SK-MEL-5 (cell line): ENCODE measurements at places on chromosomes 1 and 21.

DNA sequence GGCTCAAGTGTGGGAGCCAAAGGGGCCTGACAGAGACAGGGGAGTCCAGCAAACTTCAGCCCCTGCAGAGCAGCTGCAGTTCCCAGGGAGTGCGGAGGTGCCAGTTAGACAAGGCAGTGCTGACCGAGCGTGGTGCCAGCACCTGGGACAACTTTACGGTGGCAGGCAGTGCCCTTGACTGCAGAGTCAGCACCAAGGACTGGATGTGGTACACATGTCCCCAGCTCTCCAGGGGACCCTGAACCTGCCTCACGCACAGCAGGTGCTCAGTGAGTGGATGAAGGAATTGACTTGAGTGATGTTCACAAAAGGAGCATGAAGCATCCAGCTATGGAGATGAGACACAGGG, 296.5 kb downstream of the SIPA1L2 start:
- no peak for DNase-seq

GRCh38 chr1:19769211-19769932, 30.3 kb downstream of the TMCO4 start:
- DNase-seq: no peak

DNA sequence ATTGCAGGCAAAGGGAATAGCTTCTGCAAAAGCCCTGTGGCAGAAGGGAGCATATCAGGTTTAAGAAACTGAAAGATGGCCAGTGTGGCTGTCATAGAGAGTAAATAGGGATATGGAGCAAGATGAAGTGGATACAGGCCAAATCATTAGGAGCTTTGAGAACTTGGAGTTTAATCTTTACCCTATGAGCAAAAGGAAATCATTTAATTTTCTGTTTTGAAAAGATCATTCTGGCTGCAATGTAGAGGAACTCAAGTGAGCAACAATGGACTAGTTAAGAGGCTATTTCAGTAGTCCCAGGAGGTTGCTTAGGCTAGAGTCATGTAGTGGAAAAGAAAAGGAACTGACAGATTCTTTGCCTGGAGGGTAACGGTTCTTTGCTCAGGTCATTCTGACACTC, 47.2 kb downstream of the RAP1A start:
- DNase-seq: peak; percentile 20

DNA sequence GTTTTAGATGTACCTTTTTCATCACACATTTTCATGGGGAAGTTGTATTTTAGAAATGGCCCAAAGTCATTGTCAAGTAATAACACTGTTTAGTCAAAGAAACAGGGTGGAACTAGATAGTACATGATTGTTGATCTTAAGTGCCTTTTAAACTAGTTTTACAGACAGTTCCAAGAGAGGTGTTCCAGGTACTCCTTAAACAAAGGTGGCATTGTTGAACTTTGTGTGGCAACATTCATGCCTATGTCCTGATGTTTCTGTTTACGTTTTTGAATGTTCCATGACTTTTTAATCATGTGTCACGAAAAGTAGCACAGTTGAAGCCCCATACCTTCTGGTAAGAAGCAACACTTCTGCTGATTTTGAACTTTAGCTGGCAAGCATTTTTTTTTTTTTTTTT, 9.1 kb upstream of the SH3D21 start:
- DNase-seq: no peak

GRCh38 chr1:51551848-51552296, 32.8 kb upstream of the EPS15 start:
- no peak for DNase-seq

- no peak for DNase-seq
These were observed 2.1 kb upstream of the LCE2B start for GRCh38 chr1:152683846-152684245.

DNA sequence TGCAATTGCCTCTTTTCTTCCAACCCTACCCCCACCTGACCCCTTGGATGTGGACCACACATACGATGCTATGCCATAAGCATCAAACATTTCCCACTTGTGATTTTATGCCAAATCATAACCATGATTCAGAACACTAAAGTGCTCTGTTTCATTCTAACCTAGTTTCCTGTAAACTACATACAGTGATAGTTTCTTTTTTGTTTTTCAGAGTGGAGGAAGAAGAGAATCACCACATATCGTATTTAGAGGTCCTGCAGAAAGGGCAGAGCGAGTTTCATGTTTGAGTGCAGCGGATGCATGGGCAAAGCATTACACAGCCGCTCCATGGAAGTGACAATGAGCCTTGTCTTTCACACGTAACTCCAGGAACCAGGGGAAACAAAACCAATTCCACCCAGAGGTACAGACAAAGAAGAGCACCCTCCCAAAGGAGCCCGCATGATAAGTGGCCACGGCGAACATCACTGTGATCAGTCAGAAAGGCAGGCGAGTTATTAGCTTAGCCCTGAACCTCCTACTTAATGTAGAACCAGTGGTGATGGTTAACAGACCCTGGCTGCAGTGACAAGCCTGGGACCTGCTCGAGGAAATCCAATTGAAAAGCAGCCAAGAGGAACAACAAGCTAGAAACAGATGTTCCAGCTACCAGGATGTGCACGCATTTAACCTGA, 64.0 kb upstream of the ZNF281 start:
- DNase-seq: no peak

- no peak for DNase-seq
These were observed 54.0 kb upstream of the TMEM51 start for GRCh38 chr1:15099441-15100120.

DNA sequence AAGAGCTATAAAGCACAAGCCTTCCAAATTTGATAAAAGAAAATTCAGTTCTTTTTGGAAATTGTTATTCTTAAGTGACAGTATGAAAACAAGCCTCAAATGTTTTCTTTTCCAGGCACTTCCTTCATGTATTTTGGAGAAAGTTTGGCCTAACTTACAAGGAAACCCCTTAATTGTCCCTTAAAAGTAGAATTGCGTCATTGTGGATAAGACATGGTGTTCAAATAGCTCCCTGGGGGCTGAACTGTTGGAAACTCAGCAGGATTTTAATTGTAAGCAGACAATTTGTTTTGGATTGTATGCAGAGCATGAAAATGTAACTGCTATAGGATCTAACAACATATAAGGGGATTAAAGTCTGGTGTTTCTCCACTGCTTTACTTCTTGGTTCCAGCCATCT, 35.4 kb upstream of the FGGY start:
- DNase-seq: no peak

DNA sequence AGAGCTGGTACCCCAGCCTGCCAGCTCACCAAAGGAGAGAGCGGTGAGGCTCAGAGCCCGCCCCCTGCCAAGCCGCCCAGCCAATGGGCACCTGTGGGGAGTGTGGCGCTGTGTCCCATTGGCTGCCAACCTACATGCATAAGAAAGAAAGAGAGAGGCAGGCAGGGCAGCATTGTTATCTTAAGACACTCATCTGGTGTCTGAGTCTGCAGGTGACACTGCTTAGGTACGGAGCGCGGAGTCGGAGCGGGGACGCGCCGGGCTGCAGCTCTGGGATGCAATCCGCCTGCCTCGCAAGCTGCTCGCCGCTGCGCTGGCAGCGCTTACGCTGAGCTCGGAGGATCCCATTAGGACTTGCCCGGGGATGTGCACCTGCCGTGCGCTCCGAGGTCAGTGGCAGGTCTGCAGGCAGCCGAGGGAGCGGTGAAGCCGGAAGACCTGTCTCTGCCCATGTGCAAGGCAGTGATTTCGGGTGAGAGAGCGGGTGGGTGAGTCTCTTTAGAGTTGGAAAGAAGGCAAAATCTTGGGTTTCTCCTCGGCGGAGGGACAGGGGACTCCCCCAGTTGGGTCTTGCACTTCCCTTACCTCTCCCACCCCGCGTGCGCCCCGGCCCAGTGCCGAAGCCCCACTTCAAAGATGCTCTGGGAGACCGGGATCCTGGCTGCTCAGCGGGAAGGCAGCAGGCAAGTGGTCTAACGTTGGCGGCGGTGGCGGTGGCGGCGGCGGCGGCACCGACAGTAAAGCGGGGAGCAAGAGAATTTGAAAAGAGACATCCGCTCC, at the start of gene BRINP2:
BRINP2 (plus strand) TSS at position 203 of the 780 bp plus-strand sequence. CDS start 58,919 bp downstream, outside the sequence.
- peak; percentile 51 for DNase-seq

DNA sequence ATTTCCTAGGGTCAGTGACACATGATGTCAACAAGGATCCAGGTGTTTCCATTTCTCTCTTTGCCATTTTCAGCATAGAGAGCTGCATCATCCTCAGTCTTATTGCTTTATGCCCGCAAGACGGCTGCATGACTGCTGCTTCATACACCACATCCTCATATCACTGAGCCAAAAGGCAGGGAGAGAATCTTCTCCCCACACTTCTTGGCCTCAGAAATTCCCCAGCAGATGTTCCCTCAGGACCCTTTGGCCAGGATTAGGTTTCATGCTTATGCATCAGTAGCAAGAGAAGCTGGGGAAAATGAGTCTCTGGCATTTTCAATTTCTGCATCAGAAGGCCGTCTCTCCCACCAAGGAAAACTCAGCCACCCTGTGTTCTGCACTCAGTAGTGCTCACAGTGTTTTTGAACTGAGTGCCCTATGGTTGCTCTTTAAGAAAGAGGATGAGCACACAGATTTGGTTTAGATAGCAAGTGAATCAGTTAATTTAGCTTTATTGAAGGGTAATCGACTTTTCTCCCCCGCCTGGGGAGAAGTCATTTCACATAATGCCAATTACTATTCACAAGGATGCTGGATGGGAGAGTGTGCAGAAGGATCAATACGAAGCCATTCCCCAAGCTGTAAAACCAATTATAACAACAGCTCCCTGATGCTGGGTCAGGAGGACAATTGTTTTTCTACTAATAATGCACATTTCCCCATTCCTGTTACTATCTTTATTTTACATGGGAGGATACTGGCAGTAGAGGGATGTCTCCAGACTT, 360.2 kb downstream of the HHIPL2 start:
- no peak for DNase-seq

GRCh38 chr1:14371771-14372497, 226.6 kb upstream of the KAZN start:
- no peak for DNase-seq

DNA sequence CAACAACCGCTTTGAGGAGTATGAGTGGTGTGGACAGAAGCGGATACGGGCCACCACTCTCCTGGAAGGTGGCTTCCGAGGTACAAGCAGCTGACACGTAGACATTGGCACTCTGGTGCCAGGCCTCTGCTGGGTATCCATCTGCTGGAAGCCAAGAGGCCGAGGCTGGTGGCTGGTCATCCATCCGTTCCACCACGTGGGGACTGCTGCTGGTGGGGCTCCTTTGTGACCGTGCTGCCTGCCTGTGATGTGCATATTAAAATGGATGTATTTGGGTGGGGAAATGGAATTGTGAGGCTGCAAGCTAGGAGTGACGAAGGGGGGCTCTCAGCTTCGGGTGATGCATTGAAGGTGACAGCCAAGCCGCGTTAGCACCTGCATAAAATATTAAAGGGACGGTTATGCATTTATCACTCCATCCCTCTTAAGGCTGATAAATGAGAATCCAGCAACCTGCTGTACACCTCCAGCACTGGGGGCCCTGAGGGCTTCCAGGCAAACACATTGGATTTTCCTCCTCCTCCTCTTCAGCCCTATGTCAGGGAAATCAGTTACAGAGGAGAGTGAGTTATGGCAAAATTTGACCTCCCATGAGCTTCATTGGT, 38.1 kb downstream of the TMEM53 start:
- no peak for DNase-seq

- no peak for DNase-seq
These were observed 733.3 kb downstream of the PTPRU start for GRCh38 chr1:29969576-29969975.

DNA sequence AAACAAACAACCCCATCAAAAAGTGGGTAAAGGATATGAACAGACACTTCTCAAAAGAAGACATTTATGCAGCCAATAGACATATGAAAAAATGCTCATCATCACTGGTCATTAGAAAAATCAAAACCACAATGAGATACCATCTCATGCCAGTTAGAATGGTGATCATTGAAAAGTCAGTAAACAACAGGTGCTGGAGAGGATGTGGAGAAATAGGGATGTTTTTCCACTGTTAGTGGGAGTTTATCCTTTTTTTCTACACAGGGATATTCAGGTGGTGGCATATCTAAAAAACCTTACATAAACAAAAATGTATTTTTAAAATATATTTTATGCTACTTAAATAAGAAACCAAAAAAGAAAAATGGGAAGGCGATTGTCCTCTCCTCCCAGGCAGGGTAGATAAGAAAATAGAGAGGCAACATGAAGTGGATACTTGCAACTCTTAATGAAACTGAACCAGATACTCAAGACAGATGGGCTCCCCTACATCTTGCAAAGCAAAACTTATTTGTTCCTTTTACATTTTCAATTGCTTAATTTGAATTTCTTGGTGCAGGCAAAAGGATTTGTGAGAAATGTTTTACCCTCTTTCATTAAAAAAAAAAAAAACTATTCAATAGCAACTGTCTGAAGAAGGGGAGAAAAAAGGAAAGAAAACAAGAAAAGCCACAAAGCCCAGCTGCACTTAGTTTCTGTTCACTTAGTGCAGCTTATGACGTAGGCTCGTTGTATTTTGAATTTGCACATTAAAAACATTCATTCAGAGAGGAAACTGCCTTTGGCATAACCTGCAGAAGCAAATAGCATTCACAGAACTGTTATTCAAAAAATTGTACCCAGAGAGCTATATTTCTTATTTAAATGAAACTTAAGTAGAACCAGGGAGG, 36.9 kb upstream of the RGS1 start:
- peak; percentile 47 for DNase-seq

DNA sequence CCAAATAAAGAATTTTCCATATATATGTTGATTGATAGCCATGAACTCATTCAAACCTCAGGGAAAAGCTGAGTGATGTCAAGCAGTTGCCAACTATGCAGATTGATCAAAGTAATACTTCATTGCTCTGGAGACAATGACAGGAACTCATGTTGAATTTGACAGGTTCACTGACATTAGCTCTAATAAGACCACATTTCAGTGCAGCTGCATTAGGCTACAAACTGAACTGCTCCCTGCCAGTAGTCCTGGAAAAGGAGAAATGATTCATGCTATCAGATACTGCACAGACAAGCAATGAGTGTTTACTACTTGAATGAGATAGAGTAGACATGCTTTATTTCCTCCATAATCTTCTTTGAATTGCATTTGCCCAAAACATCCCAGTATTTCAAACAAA, 948.4 kb downstream of the MRPL39 start:
- no peak for DNase-seq

DNA sequence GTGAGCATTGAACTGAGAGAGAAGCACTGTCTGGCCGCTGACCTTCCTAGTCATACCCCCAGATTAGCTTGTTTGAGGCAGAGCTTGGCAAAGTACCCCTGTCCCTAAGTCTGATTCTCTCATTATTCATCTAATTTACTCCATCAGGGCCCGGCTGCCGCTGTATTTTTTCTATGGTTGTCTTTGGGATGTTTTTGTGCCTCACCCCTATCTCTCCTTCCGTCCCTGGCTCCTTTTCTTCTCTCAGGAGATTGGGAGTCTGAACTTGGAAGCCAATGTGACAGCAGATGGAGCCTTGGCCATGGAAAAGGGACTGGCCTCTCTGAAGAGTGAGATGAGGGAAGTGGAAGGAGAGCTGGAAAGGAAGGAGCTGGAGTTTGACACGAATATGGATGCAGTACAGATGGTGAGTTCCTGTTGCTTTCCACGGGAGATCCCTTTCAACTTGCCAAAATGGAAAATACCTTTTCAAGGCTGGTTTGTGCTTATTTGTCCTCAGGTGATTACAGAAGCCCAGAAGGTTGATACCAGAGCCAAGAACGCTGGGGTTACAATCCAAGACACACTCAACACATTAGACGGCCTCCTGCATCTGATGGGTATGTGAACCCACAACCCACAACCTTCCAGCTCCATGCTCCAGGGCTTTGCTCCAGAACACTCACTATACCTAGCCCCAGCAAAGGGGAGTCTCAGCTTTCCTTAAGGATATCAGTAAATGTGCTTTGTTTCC, 53.9 kb downstream of the LAMC2 start:
- no peak for DNase-seq
